ENCODE measurements at places on chromosomes 7 and 10.

- no peak for DNase-seq
Measured at GRCh38 chr7:140646931-140647647, 6.5 kb upstream of the DENND2A start.

DNA sequence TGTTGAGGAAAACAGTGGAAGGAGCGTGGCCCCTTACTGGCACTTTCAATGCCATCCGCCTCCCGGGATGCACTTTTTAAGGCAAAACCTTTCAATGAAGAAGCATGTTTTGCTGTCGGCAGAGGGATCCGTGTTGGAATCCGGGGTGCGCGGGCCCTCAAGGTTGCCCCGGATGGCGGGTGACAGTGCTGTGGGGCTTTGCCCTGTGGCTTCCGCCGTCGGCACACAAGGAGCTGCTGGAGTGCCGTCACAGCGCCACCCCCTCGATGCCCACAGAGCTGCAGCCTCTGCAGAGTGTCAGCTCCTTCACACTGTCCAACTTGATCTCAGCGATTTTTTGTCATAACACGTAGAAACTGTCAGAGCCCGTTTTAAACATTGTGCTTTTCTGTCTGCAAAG is 59.0 kb downstream of the NKX6-2 start:
- no peak for DNase-seq

- DNase-seq, result no peak
Measured at GRCh38 chr10:3782451-3783315, 2.3 kb downstream of the KLF6 start.

DNA sequence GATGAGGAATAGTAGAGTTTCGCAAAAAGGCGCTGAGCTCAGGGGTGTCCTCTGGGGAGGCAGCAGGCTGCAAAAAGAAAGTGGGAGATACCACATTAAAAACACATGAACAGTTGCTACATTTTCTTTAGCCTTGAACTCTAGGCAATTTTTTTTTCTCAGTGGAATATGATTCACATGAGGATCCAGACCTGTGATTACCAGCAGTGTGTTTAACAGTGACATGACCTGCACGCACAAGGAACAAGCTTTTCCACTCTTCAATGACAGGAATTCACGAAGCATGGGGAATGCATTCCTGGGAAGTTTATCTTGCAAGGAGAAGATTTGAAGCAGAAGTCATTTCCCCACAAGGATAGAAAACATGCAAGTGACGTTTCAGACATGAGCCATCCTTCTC is 161.6 kb downstream of the ITGA8 start:
- DNase-seq, result no peak

- DNase-seq, result no peak
Measured at GRCh38 chr7:137772748-137773147, 74.0 kb downstream of the DGKI start.

DNA sequence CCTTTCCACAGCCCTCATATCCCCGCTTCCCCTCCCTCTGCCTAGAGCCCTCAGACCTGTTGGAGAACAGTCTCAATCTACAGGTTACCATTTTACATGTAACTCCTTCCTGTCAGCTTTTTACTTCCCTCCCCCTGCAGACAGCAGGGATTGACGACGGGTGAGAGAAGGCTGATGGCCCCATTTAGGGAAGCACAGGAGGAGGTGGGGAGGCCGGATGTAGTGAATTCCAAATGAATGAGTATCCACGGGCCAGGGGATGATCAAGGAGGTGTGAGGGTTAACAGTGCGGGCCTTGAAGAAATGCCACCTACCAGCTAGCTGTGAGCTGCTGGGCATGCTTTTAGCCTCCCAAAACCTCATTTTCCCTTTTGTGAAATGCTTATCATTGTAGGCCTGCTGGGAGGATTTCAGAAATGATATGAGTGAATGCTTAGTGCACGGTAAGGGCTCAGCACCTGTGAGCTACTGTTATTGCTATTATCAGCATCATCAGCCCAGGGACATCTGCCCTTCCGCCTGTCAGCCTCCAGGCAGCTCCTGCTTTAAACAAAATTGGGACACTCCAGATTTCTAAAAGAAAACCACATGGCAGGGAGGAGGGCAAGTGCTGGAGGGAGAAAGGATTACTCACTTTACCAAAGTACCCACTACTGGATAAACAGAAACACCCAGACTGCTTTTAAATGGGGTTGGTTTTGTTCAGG is 6.5 kb upstream of the NANOS1 start:
- DNase-seq, result no peak

DNA sequence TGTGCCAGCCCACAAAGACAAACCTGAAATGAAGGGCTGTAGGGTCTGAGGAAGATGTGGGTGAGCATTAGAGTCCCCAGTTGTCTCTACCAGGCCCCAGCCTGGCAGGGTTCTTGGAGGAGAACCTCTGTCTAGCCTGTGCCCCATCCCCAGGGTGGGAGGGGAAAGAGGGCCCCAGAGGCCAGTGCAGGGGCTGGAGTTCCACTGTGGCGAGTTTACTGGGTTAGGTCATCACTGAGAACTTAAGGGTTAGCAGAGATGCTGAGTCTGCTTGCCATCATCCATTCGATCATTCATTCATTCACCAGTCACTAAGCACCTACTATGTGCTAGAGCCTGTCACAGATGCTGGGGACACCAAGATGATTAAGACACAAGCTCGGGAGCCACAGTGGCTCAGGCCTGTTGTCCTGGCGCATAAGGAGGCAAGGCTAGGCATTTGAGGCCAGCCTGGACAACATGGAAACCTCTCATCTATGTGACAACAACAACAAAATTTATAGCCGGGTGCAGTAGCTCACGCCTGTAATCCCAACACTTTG is 2.6 kb downstream of the ANKRD2 start:
- no peak for DNase-seq

DNA sequence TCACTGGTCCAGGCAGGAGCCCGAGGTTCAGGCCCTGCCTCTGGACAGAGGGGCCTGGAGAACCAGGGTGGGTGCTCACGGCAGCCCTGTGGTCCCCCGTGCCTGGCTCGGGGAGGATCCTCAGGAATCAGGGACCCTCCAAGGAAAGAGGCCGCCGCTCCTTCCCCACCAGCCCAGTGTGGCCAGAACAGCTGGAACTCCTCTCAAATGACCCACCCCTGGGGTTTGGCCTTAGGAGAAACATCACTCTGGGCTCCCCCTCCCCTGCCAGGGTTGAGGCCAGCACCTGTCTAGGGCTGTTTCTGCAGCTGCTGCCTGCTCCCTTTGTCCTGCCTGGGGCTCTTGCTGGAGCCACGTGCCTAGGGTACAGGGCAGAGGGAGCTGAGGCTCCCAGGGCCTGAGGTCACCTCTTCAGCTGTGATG is 161.0 kb downstream of the RNF216 start:
- DNase-seq, result no peak

GRCh38 chr7:79037001-79037400 is 416.5 kb downstream of the MAGI2 start:
- DNase-seq, result no peak

- no peak for DNase-seq
Measured at GRCh38 chr7:135180122-135180521, 9.6 kb upstream of the CYREN start.

GRCh38 chr10:73044378-73045285 is 52.0 kb downstream of the P4HA1 start:
- no peak for DNase-seq

Measured in thoracic aorta (tissue), 2 donors.